GF-D8 (cell line): ENCODE measurements at places on chromosomes 5 and 9.

DNA sequence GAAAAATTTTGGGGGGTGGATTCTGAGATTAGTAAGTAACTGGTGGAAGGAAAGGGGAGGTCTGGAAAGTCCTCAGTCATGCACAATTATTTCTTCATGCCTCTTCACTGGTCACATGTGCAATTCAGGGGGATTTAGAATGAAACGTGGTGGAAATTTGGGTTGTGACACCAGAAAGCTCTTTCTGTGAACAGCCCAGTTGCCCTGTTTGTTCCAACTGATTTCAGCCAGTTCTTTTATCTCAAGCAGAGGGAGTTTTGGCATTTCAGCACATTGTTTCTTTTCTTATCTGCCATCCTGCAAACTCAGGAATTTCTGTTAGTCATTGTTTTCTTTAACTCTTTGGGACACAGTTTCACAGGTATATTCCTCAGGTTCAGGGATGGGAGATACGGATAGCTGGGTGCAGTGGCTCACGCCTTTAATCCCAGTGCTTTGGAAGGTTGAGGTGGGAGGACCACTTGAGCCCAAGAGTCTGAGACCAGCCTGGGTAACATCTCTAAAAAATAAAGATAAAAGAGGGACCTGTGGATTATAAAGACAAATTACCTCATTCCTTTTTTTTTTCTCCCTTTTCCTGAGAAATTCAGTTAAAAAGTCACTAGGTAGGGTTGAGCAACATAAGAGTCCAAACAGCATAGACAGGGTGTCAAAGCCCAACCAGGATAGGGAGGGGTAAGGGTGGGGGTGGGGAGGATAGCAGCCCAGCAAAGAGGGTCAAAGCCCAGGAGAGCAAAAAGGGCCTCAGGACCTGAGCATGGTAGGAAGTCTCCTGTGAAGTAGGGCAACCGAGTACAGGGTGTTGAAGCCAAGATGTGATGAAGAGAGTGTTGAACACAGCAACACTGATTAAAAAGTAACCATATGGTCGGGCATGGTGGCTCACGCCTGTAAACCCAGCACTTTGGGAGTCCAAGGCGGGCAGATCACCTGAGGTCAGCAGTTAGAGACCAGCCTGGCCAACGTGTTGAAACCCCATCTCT is 5.4 kb upstream of the B4GALT1 start:
- no peak for DNase-seq

GRCh38 chr9:131060900-131061630 is 35.3 kb upstream of the AIF1L start:
- DNase-seq = no peak

GRCh38 chr9:14317667-14318320 is 3.9 kb upstream of the NFIB start:
- DNase-seq = no peak

DNA sequence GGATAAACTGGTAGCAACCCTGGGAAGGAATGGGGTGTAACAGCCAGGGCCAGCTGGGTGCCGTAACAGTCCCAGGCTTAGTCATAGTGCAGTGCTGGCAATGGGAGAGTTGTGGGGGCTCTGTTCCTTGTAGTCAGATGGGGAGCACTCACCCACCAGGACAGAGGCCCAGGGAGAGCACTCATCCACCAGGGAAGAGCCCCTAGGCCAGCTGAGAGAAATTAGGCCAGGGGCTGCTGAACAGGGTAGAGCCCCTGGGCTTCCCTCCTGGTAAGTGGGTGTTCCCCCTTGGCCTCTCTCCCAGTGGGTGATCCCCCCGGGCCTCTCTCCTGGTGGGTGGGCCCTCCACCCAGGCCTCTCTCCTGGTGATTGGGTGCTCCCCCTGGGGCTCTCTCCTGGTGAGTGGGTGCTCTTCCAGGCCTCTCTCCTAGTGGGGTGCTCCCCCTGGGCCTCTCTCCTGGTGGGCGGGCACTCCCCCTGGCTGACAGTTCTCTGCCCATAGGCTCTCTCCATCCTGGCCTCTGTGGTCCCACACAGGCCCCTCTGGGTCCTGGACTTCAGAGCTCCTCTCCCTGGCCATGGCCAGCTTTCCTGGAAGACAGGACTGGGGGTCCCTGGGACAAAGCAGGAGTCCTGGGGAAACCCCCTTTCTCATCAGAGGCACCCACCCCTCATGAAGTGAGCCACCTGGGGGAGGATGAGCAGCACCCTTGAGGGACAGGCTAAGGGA is 13.4 kb downstream of the FGD3 start:
- DNase-seq = no peak

- DNase-seq = no peak
Measured at GRCh38 chr9:93813221-93814076, 141.7 kb downstream of the BARX1 start.

- no peak for DNase-seq
Measured at GRCh38 chr5:127441799-127442484, 75.5 kb upstream of the PRRC1 start.

DNA sequence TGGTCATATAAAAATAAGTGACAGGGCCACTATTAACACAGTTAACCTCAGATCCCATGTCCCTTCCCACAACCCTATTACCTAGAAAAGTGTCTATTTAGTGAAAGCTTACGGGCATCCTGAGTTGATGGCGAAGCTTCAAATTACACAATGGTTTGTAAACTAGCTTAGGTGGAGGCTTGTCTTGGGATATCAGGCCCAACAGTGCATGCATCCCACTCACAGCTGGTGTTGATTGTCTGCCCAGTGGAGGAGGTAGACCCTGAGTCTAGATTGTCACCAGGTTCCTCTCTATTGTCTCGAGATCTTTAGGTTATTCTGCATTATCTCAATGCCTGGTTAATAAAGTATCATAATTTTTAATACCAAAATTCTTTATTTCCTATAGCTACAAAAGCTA is 30.4 kb downstream of the PRELID2 start:
- DNase-seq = no peak

GRCh38 chr9:135273008-135273407 is 185.5 kb downstream of the OLFM1 start:
- no peak for DNase-seq

DNA sequence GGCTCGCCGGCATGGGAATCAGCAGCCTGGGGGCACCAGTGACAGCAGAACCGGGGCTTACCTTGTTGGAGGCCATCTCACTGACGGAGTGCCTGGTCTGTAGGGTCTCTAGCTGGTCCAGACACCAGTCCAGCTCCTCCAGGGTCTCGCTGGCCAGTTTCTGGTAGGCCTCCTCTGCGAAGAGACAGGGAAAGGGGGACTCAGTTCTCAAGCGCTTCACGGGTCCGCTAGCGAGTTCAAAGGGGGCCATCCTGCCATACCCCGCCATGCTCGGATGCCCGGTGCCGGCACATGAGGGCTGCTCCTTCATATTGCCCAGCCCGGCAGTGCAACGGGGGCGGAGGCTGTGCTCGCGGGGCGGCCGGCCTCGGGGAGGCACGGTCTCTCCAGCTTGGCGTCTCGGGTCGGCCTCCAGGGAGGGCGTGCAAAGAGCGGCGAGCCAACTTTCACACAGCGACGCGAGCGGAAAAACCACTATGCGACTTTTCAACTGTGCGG is 456.0 kb downstream of the RAB3C start:
- no peak for DNase-seq

DNA sequence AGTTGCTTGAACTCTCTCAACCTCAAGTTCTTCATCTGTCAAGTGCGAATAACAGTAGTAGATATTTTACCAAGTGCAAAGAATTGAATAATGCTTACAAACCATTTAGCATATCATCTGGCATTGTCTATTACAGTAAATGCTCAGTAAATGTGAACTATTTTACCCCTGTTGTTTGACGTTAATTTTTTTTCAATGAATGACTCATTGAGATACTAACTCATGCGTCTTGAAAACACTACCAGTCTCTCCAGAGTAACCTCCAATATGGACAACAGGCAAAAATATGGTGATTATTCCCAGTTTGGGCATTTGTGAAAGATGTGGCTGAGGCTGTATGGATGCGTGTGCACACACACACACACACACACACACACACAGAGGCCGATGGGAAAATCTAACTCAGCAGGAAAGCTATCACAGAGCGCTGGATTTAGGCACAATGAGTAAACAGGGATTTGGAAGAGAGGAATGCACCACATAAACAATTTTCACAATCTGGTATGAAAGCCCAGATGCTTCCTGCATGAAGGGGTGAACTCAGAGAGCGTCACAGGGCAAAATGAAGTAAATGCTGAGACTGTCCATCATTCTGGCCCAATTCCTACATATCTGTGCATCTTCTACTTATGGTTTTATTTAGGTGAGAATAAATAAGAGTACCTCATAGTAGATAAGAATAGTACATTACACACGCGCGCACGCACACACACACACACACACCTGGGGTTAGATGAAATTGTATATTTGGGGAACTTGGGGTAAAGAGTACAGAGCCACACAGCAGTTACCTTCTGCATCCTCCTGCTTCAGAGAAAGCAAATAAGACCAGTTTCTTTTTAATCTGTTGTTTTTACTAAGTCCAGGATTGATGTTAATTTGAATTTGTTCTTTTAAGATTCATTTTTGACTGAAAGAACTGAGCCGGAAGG is 128.7 kb downstream of the PALM2AKAP2 start:
- no peak for DNase-seq

- no peak for DNase-seq
Measured at GRCh38 chr9:136666372-136667213, 3.9 kb downstream of the EGFL7 start.

- DNase-seq = no peak
Measured at GRCh38 chr5:102794047-102794446, 38.9 kb downstream of the PAM start.

DNA sequence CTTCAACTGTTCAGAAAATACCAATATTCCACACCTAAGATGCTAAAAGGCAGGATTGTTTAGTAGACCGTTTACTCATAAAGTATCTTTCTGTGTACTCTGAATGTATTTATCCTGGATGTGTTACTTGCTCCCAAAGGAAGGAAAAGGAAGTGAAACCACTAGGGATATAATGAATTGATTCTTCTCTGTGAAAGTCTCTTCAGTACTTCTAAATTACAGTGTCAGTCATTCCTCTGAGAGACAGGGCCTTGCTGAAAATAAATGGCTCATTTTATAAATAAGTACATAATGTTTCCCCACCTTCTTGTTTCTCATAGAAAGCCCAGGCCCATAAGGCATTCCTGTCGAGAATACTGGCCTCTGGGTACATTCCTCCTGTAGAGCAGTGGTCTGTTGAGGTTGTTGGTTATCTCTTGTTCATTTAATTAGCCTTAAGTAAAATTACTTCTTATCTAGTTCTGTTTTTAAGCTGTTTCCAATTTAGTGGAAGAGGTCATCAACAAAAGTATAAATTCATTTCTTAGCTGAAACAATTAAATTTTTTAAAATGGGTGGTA is 1.6 kb downstream of the HAPLN1 start:
- DNase-seq = no peak

DNA sequence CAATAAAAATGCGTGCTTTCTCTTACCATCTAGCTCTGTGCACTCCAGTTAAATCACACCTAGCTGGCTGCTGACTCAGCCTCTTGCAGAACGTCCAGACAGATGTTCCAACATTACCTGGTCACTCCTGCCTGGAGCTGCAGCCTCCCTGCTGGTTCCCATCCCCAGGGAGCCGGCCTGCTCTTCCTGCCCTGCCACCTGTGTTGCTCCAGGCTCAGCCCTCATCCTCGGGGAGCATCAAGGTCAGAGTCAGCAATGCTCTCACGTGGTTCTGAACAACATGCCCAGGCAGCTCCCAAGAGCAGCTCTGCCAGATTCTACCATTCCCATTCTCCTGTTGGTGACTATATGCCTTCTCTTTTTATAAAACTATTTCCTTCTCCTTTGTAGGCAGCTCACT is 81.3 kb downstream of the GADD45G start:
- no peak for DNase-seq

DNA sequence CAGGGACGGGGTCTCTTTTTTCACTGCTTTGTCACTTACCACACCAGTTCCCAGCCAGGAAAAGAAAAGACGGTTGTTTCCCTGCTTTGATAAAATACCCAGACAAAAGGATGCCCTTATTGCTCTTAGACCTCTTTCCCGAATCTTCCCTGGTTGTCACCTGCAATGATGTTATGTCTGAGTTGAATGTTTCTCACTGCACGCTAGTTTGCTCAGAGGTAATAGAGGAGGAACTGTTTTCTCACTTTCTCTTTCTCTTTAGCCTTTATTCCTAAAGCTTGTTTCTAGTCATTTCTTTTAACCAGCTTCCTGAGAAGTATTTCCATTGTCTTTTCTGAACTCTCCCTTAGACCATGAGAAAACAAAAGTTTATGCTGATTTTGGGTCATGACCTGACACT is 32.9 kb downstream of the ACER2 start:
- DNase-seq = no peak

DNA sequence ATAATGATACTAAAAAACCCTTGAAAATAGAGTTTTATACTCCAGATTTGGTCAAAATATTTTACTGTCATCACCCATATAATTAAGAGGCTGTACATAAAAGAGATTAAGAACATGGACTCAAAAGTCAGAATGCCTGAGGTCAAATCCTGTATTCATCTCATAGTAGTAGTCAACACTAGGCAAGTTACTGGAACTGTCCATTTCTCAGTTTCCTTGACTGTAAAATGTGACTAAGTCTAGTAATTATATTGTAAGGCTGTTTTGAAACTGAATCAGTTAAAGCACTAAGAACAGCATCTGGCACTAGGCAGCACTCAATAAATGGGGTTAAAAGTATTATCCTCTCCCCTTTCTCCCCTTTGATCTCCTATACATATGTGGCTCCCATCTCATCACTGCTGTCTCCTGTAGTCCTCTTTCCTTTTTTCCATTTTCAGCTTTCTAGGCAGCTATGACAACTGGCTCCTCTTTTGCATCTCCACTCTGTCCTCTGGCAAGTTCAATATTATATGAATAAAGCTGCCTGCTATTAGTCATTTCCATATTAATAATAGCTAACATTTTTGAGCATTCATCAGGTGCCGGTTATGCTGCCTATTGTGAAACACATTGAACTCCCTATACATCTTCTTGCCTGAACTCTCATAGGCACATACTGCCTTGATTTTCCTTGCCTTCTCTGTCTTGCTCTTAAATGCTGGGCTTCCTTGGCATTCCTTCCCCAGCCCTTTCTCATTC is 185.8 kb upstream of the NREP start:
- no peak for DNase-seq

GRCh38 chr5:123754908-123755307 is 242.9 kb downstream of the CSNK1G3 start:
- no peak for DNase-seq

GRCh38 chr9:125696106-125696647 is 10.8 kb downstream of the MAPKAP1 start:
- DNase-seq = peak; percentile 7

- peak; percentile 32 for DNase-seq
Measured at GRCh38 chr9:95018099-95018936, 291.8 kb downstream of the AOPEP start.
